MV-4-11 (cell line): ENCODE measurements at places on chromosomes 6 and 20.

- DNase-seq = no peak
Measured at GRCh38 chr20:34268851-34269636, 27.8 kb downstream of the ASIP start.

- no peak for DNase-seq
Measured at GRCh38 chr6:53724501-53724900, 58.9 kb upstream of the KLHL31 start.

- no peak for DNase-seq
Measured at GRCh38 chr6:116472706-116473105, 11.5 kb downstream of the CALHM6 start.

- DNase-seq = no peak
Measured at GRCh38 chr6:5295623-5296022, 34.3 kb downstream of the FARS2 start.

- DNase-seq = no peak
Measured at GRCh38 chr6:80976336-80976735, 776.1 kb downstream of the TENT5A start.

DNA sequence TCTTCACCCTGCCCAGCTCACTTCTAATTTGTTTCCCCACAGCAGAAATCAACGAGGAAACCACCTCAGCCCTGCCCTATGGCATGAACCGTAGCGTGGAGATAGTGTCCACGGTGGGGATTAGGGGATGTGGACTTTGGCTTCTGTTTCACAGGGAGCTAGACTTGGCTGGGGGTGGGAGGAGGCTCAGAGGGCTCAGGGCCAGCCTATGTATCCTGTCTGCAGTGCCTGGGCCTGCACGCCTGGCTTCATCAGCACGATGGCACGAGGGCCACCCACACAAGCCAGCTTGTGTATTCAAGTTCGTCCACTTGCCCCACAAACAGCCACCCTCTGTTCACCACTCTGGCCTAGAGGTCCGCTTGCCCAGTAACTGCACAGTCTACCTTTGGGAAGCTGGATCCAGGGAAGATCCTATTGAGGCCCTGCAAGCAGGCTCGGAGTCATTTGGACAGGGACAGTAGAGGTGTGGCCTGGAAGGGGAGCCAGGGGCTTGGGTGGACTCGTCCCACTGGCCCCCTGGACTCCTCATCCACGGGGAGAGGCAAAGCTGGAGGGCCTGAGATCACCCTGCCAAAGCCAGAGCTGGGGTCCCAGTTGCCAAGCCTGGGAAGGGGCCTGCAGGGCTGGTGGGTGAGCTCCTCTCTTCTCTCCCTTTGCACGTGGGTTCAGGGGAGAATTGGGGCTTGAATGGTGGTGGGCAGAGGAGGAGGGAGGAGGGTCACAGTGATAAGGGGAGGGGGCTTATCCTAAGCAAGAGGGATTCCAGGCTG is 38.0 kb upstream of the FAM83D start:
- DNase-seq = no peak

- DNase-seq = peak; percentile 39
Measured at GRCh38 chr20:44495257-44495656, 19.6 kb downstream of the TTPAL start.

DNA sequence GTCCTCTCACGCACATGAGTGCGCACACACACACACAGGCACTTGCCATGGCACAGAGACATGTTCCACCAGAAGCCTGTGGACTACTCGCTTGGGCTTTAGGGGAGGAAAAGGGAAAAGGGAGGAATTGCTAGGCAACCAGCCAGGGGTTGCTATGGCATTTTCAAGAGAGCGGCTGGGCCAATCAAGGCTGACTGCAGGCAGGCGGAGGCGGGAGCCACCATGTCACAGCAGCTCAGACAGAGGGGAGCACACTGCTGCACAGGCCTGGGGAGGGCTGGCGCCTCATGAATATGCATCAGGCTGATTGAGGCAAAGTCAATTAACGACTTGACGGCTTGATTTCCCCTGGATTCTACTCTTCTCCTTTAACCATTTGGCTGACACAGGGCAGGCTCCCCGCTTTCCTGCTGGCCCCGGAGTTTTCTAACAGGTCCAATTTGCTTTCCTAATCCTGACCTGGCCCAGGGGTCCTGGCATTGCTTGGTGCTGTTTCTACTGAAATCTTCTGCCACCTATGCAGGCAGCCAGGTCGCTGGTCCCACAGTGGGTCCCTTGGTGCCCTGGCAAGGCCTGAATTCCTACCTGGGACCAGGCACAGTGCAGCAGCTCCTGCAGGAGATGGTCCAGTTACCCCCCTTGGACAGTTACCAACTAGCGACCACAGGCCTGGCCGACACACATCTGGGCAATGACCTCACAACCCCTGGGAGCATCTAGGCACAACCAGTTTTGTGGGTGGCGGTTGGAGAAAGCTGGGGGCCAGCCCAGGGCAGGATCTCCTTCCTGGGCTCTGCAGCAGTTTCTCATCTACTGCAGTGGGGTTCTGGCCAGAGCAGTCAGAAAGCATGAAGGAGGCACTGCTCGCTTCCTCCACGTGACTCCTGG is 52.1 kb downstream of the YTHDF1 start:
- DNase-seq = no peak

DNA sequence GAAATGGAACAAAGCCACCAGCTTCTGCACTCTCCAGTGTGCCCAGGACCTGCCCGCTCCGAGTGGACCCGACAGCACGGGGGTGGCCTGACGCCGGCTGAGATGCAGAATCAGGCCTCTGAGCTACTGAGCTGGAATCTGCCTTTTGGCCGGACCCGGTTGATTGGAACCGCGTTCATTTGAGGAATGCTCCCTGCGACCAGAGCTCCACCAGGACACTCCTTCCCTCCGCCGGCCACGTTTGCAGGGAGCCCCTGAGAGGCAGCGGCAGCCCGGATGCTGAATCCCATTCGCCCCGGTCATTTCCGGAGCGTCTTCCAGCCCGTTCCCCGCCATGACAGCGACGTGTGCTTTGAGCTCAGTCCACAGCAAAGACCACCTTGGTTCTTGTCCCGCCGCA is 392.7 kb downstream of the THBS2 start:
- no peak for DNase-seq

- peak; percentile 79 for DNase-seq
Measured at GRCh38 chr6:5205877-5206850, 54.6 kb downstream of the LYRM4 start.

GRCh38 chr6:5423251-5423650 is 161.9 kb downstream of the FARS2 start:
- no peak for DNase-seq

DNA sequence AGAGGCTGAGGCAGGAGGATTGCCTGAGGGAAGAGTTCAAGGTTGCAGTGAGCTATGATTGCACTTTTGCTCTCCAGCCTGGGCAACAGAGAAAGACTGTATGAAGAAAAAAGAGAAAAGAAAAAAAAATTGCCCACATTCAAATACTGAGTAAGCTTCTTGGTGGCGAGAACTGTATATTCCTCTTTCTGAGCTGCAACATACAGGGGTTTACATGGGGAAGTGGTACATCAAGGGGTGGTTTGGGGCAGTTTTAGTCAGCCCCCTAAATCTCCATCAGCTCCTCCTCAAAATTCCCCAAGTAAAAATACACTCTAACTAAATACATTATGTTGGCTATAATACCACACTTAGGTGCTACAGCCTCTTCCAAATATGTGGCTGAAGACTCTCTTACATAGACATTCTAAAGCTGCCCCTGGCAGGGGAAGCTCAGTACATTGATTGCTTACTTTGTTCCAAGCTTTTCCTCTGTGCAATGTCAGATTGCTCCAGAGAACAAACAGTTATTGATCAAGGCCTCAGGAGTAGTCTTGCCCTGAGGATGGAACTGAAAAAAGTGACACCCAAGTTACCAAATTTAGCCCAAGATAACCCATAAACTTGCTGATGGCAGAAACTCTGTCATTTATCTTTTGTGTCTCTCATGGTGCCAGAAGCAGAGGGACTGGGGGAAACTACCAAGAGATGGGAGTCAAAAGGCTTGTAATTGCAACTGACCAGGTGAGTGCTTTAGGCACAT is 107.4 kb upstream of the RIPOR2 start:
- DNase-seq = peak; percentile 62

- no peak for DNase-seq
Measured at GRCh38 chr6:97705568-97705967, 422.6 kb upstream of the MMS22L start.

DNA sequence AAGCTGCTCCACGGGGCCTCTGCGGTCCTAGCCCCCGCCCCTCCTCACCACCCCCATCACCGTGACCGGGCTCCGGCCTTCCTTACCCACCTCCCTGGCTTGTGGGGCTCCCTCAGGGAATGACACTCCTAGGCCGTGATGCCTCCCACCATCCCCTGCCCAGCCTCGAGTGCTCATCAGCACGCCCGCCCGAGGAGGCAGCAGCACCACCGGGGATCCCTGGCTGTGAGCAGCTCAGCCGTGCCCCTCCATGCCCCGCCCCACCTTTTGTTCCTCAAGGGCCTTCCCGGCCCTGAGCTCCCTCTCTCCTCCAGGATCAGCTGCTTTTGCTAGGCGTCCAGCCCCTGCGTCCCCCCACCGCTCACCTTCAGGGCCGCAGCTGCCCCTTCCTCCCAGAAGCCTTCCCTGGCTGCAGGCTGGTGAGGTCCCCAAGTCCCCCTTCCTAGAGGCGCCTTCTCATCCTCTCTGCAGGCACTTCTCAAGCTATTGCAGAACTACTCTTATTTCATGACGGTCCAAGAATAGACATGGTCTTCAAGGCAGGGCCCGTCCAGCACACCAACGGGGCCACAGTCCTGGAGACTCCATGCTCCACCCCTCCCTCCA is 3.0 kb downstream of the FNDC11 start:
- DNase-seq = no peak

DNA sequence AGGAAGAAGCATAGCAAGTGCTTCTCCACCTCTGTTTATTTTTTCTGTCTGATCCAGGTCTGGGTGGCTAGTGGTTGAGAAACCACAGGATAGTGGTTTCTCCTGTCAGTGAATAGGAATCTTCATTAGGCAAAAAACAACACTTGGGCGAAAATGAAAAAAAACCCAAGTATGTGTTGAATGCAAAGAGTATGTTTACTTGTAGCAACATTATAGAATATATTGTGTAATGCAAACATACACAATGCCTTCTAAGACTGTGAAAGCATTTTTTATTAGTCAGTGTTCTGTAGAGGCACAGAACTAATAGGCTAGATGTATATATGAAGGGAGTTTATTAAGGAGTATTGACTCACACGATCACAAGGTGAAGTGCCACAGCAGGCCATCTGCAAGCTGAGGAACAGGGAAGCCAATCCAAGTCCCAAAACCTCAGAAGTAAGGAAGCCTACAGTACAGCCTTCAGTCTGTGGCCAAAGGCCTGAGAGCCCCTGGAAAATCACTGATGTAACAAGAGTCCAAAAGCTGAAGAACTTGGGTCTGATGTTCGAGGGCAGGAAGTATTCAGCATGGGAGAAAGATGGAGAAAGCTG is 111.1 kb downstream of the UST start:
- no peak for DNase-seq

DNA sequence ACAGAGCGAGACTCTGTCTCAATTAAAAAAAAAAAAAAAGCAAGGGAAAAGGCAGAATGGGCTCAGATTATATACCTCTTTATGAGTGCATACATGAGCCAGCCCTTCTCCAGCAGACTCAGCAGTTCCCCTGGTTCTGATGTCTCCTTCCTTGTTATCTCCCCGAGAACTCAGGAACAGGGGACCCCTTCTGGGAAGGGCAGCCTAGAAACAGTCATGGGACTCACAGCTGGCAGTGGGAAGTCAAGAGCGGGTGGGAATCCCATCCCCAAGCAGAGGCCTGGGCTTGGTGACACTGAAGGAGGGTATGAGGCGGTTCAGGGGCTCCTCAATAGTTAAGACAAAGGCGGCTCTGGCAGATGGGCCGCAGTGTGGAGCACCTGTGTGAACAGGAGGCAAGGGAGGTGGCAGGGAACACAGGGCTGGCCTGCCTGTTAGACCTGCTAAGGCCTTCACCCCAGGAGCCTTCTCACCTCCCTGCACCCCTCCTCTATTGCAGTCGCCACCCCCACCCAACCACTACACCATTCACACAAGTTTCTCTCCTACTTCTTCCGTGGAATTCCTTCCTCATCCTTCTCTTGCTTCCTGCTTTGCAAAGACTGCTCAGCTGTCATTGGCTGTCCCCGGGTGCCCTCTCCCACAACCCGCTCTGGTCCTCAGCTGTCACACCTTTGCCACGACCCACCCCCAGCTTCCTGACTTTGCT is 29.7 kb upstream of the MDFI start:
- DNase-seq = no peak

DNA sequence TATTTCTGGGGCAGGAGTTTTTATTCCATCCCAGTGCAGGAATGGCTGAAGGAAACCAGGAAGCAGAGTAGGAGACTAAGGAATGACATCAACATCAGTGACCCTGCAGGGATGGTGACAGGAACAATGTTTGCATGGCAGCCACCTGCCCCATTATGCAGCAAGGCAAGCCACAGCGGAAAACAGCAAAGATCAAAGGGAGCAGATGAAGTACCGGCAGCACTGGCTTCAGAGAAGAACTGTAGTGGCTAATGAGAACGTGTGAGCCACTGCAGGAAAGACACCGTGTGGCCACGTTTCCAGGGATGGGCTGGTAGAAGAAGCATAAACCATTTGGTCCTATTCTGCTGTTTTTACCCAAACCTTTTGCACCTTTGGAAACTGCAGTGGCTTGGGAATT is 52.9 kb upstream of the TAB2 start:
- DNase-seq = no peak

GRCh38 chr6:137638926-137639706 is 144.9 kb upstream of the OLIG3 start:
- DNase-seq = no peak

- no peak for DNase-seq
Measured at GRCh38 chr6:105102186-105102585, 77.6 kb downstream of the POPDC3 start.

DNA sequence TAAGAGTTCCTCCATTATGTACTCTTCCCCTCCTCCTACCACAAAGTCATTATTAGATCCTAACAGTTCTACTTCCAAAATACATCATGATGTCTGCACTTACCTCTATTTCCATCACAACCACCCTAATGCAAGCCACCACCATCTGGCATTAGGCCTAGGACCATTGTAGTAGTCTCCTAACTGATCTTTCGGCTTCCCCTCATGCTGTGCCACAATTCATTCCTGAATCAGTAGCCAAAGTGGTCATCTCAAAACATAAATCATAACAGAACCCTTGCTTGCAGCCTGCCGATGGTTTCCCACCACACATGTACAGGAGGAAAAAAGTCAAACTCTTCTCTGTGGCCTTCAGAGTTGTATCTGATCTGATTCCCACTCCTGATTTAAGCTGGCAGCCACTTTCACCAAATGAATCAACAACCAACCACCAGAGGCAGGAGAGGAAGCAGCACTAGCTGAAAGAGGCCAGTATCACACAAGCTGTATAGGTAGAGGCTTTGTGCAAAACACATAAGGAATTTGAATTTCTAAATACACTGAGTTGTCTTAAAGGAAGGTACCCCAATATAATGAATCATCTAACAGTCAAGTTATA is 26.1 kb downstream of the FAM184A start:
- DNase-seq = no peak

GRCh38 chr6:30926644-30927043 is 5.3 kb downstream of the SFTA2 start:
- DNase-seq = no peak

GRCh38 chr6:169725125-169726048 is 1.1 kb upstream of the PHF10 start:
- peak; percentile 69 for DNase-seq

GRCh38 chr6:36961441-36962435 is 7.2 kb downstream of the PI16 start:
- DNase-seq = no peak

- DNase-seq = no peak
Measured at GRCh38 chr20:60268491-60268890, 310.3 kb downstream of the CDH26 start.
